Vagina (tissue), 2 donors: ENCODE measurements at places on chromosomes 1 and 21. TPM values are rescaled to one million over a fixed set of nuclear protein-coding genes. Genes with fewer than 3 reads are reported as not detected.

CD2 gene
- total RNA-seq, result 8.3 TPM

LAD1 gene
- 91.8 TPM for total RNA-seq

LCE1A gene
- total RNA-seq, result not detected

TRIM45 gene
- 5.6 TPM for total RNA-seq
